CD4-positive, alpha-beta T cell treated with Interleukin-15 for 4 hours (primary cell): ENCODE measurements at places on chromosomes 3 and 15.

- no peak for DNase-seq
Observed at GRCh38 chr3:191634902-191635301, 173.9 kb downstream of the PYDC2 start.

- DNase-seq = no peak
Observed at GRCh38 chr3:66504850-66505641, 4.2 kb upstream of the LRIG1 start.

DNA sequence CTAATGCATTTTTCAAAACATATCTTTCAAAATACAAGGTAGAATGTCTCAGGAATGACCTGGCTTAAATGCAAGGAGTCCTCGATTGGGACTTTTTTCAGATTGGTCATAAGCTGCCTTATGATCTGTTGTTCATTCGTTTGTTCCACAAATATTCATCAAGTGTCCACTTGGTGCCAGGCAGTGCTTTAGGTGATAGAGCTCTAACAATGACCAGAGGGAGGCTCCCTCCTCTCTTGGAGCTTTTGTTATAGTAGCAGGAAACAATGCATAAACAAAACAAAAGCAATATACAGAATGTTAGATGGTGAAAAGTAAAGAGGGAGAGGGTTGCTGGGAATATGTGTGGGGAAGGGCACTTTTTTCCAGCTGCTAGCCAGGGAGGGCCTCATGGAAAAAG lies 156.1 kb downstream of the MCTP2 start:
- DNase-seq = no peak

DNA sequence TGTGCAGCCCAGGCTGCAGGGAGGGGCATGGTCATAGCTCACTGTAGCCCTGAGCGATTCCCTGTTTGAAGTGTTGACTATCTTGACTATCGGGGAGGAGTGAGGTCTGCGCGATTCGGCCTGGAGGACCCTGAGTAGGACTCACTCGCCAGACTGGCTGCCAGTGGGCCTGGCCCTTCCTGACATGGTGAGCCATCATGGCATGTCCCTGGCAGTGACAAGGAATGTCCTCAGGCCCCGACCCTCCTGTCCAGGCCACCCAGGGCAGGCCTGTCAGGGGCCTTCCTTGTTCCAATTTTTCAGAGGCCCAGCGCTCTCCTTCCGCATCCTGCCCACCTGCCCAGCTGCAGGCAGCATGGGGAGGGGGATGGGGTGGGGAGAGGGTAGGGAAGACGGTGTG lies 5.2 kb upstream of the OCA2 start:
- no peak for DNase-seq

GRCh38 chr15:72538931-72539330 lies 64.8 kb downstream of the ARIH1 start:
- no peak for DNase-seq

GRCh38 chr3:48716508-48716981 lies 476 bp downstream of the IP6K2 start:
- DNase-seq = peak; percentile 18

- DNase-seq = no peak
Observed at GRCh38 chr15:43939070-43939469, 112.3 kb downstream of the WDR76 start.

DNA sequence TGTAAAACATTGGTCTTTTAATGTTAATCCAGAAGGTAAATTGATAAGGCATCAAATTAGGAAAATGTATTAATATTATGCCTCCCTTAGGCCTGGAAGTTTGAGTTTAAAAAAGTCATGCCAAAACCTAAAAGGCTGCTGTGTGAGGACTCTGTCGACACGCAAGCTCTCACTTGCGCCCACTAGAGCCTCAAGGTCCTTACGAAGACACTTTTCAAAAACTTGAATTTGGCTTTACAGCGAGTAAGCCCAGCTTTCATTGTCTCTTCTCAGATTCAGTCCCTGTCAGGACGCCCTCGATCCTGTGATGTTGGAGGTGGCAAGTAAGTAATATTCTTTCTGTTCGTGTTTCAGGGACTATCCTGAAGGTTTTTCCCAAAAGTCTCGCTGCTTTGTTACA lies 89.7 kb downstream of the CRTC3 start:
- DNase-seq = no peak

GRCh38 chr3:127238602-127239001 lies 45.7 kb downstream of the PRR23E start:
- DNase-seq = no peak

GRCh38 chr15:61731099-61731498 lies 329.1 kb downstream of the VPS13C start:
- DNase-seq = no peak
